ENCODE measurements at places on chromosomes 13 and 19.

GRCh38 chr19:3844596-3844995, 24.2 kb downstream of the ZFR2 start:
- no peak for DNase-seq

- no peak for DNase-seq
Observed at GRCh38 chr13:112861876-112862615, 107.0 kb upstream of the MCF2L start.

GRCh38 chr19:40921005-40921897, 39.2 kb upstream of the CYP2A7 start:
- DNase-seq = no peak

- DNase-seq = no peak
Observed at GRCh38 chr13:24693862-24694471, 13.8 kb downstream of the ATP12A start.

GRCh38 chr13:97188207-97188606, 33.9 kb upstream of the MBNL2 start:
- DNase-seq = no peak

DNA sequence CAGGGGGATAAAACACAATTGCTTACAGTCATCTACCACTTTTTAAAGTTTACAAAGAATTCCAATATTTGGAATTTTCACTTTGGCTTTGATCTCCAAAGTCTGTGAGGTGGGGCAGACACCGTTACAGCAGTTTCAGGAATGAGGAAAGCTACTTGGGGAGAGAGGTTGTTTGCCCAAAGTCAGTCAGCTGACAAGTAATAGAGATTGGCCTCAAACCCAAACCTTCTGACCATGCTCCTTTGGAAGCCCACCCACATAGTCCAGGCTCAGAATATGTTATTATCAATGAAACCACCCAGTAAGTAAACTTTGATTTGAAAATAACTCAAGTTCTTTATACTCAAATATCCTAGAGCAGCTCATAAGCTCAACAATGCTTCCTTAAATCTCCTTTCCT, 29.0 kb downstream of the RXFP2 start:
- DNase-seq = no peak

DNA sequence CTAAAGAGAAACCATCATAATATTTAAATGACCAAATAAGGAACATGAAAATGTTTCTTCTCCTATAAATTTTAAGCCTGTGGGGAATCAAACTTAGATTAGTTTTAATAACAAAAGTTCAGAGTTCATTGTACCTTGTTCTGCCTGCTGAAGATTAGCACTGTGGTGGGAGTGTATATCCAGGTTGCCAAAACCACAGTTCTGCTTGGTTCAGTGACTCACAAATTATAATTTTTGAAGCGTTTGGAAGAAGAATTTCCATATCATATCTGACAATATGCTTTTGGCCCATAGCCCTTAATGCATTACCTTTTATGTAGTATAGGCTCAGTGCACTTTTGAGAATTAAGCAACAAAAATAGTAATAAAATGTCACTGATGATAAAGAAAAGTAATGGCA, 545.2 kb downstream of the GPC6 start:
- DNase-seq = no peak

Data from amygdala (tissue), 56 donors.